Stimulated activated CD8-positive, alpha-beta memory T cell treated with anti-CD3 and anti-CD28 coated beads, Interleukin-2, amount 100 ng/mL, for 48 hours (primary cell): ENCODE measurements at places on chromosomes 1 and 21.

DNA sequence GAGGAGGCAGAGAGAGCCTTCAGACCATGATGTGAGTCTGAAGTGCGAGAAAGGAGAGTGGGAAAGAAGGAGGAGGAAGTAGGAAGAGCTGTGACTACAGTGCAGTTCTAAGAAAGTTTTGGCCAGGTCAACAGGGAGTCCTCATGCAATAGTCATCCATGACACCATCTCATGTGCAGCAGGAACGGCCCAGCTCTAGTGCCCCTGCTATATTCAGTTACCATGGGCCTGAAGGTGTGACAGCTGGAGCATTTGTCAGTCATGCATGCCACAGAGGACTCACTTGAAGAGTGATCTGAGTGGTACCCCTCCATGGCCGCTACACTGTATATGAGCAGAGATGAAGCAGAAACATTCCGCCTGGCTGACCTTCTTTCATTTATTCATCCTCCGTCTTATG lies 77.9 kb downstream of the OMA1 start:
- no peak for DNase-seq

DNA sequence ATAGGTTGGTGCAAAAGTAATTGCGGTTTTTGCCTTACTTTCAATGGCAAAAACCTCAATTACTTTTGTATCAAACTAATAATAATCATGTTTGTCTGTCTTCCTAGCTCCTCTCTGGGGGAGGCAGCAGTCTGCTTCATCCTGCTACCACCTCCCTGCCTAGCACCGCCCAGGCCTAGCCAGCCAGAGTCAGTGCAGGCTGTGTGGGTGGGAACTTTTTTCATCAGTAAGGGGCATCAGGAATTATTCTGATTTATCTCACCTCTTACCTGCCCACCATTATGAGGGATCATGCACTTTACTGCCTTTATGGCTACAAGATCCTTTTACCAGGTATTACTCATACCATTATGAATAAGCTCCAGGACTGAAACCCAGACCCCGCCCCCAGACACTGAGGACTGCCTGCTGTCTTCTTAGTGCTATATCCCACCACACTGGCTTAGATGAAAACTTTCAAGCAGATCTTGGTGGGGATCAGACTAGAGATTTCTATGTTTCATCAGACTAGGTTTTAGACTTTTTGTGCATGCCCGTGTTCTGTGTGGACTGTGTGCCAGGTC lies 116.4 kb downstream of the PBX1 start:
- DNase-seq = no peak

DNA sequence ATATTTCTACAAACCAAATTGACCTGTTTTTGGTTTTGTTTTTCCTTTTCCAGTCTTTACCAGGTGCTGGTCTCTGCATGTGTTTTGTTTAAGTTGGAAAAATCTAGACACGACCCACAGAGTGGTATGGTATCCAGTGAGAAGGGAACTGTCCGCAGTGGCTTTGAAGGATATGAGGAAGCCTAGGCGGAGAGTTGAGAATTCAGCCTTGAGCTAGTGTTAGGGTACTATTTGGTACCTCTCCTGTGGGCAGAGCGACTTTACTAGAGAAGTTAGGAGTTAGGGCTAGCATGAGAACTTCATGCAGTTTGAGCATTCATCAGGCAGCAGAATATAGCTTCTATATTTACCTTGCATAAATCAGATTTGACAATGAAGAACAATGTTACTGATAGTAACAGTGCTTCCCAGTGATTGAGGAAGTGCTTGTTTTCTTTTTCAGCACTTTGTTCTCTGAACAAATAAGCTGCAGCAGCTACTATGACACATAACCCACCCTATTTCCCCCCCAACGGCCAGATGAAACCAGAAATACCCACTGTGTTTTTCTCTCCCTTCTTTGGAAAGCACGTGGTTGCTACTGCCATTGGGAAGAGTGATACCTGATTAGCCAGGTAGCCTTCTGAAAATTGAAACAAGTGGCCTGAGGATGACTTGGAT lies 19.0 kb downstream of the MRPS6 start:
- no peak for DNase-seq

DNA sequence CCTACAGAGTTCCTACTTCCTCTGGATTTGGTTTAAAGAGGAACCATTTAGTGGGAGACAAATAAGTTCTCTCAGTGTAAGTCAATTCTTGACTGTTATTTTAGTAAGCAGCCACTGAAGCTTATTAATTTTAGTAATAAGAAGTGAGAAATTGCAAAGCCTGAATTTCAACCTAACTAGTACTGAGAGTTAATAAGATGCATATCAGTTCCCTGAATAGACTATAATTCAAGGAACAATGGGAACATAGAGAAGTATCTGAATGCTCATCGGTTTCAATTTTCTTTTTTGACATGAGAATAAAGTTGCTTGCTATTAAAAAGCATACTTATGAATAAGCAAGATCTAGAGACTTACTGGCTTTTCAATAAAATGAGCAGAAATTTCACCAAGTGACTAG lies 8.0 kb upstream of the PPT1 start:
- DNase-seq = no peak

DNA sequence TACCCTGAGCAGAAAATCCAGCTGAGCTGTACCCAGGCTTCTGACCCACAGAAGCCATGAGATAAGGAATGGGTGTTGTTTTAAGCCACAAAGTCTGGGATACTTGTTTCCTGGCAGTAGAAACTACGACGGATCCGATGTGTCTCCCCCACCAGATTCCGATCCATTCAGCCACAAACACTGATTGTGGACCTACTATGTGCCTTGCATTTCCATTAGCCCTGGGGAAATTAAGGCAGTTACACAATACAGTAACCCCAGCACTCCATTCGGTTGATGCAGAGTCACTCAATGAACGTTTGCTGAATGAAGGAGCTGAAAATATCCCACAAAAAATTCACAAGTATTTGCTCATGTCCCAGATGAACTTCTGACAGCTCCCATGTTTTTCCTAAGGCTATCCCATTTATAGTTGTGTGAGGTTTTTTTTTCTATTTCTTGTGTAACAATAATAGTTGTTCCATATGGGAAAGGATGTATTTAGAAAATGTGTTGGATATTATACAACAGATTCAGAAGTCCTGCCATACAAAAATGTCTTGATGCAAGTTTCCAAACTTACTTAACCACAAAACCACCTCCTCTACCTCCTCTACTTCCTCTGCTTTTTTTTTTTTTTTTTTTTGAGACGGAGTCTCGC lies 29.6 kb upstream of the KAZN start:
- DNase-seq = no peak

DNA sequence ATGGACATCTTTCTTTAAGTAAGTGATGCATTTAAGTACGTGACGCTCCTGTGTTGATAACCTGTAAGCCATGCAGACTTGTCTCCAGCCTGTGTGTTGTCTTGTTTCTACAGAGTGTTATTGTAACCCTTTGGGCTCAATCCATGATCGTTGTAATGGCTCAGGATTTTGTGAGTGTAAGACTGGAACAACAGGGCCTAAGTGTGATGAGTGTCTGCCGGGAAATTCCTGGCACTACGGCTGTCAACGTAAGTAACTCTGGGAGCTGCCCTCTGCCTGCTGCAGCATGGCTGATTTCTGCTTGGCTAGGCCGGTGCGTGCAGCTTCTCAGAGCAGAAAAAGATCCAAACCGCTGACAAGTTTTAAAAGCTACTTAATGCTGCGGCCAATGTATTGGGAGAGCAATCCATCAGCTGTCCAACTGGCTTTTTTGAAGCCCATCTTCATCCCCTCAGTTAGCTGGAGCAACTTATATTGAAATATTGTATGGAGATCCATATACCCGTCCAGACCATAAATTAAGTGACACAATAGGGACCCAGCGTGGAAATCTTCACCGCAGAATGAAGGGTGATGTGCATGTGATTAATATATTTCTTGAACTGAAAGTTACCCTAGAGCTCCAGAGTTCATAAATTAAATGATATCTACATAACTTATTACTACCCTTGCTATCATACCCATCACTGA lies 295.9 kb downstream of the NTNG1 start:
- no peak for DNase-seq

DNA sequence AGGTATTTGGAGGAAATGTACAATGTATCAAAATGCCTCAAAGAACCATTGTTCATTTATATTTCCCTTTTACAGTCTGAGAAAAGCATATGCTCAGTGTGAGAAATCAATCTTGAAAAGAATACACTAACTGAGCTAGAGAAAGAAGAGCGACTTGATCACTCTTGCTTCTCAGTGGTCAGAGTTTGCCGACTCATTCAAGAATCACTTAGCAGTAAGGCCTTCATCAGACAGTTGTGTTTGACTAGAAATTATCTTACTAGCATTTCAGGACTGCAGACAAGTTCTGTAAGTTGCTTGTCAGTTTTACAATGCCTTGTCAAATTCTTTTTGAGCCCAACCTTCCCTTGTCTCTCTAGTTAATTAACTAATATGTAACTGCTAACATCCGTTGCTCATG lies 12.9 kb downstream of the RGS18 start:
- no peak for DNase-seq
